ENCODE measurements at places on chromosomes 3 and 15.

DNA sequence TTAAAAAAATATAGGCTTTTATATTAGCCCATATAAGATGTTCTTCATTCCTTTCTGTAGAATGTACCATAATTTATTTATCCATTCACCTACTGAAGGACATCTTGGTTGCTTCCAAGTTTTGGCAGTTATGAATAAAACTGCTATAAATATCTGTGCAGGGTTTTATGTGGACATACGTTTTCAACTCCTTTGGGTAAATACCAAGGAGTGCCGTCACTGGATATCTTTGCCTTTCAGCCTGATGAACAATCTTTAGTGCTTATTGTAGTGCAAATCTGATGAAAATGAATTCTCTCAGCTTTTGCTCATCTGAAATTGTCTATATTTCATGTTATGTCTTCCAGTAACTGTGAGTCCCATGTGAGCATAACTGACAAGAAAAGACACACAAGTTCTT, 26.6 kb upstream of the BLM start:
- no peak for DNase-seq

GRCh38 chr15:54033356-54033860, 55.2 kb downstream of the UNC13C start:
- DNase-seq = no peak

- peak; percentile 41 for DNase-seq
These were observed 817 bp downstream of the CLK3 start for GRCh38 chr15:74616366-74616939.

GRCh38 chr3:60202052-60202726, 1049.1 kb downstream of the FHIT start:
- DNase-seq = no peak

GRCh38 chr15:76866008-76866407, 39.1 kb downstream of the SCAPER start:
- no peak for DNase-seq

DNA sequence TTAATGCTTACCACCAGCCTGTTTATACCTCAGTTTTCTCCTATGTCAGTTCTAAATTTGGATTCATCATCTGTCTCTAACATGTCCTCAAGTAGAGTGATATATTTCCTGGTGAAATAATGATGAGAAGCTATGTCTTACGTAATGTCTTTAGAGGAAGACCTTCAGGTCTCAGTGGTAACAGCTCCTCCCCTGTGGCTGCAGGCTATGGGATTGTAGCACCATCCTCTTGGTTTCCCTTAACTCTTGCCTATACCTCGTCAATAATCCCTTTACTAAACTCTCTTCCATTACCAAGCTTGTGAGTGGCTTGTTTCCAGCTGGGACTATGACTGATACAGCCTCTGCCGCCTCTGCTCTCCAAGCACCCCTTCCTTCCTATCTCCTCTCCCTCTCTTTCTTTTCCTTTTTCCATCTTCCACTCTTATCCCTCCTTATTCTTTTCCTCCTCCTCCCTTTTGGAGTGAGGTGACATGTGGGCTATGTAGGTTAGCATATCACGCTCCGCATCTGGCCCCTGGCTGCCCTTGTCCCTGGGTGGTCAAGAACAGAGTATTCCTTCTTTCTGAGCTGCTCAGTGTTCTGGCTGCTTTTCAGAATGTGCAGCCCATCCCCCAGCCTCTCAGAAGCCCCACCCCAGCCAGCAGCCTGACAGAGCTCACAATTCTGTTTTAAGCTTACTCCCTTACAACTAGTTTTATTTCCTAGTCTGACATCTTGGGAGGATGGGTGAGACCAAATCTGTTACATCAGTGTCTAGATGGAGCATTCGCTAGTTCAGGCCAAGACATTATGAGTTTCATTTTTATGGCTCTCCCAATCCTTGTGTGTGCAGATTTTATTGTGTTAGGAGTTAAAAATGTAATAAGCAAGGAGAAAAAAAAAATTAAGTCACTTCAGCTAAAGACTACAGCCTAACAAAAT, 75.0 kb upstream of the RNU6-1 start:
- DNase-seq = no peak

DNA sequence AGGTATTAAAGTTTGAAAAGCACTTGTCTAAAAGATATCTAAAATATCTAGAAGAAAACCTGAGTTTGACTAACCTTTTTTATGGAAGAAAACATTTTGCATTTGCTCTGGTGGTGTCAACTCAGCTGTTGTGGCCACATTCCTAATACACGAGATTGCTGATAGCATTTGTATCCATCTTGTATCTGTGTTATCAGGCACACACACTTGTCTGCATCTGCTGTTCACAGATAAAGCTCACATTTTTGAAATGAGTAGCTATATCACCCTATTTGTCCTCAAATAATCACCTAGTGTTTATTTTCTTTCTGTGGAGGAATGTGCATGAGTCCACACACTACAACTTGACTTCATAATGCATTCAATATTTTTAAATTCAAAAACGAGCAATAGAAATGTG, 632.3 kb upstream of the NR2F2 start:
- DNase-seq = no peak

DNA sequence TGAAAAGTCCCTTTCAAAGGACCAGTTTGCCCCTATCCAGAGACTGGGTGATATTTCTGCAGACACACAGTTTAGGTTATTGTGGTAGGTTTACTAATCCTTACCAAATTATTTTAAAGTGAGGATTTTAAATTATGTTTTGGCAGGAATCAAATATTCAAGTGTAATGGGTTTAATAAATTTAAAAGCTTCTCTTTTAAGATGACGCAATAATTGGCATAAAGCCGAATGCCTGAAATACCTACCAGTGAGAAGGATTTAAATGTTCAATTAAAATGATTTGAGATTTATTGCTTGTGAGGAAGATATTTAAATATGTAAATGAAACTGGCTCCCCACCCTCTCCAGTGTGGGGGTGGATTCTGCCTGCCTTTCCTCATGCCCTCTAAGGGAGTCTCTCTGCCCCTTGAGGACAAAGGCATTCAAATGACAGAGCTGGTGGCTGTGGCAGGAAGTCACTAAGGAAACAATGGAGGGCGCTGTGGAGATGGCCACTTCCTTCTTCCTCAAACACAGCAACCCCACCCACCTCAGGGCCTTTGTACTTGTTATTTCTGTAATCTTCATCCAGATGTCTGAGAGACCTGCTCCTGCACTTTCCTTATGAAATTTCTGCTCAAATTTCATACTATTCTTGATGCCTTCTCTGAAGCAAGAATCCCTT, 131.7 kb downstream of the TNIK start:
- DNase-seq = no peak

DNA sequence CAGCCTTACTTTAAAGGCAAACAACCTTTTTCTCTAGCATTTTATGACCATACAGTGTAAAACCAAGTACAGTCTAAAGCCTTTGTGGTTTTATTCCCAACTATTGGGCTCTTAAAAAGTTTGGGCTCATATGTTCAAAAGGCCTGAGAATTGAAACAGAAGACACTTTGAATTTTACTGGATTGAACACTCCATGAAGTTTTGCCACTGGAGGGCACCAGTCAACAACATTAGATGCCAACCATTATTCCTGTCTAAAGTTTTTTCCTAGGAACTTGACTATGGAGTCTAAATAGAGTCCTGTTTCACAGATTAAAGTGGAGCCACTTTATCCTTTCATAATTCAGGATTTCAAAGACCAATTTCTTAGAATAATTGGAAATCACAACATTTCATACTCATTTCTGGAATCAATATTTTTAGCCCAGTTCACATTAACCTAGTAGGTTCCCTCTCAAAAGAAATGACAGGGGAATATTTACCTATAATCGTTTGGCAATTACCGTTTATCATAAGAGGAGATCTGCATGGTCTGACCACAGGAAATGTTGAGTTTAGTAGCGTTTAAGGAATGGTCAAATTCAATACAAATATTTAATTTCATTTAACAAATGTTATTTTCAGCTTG, 244.1 kb upstream of the PDZRN3 start:
- no peak for DNase-seq

DNA sequence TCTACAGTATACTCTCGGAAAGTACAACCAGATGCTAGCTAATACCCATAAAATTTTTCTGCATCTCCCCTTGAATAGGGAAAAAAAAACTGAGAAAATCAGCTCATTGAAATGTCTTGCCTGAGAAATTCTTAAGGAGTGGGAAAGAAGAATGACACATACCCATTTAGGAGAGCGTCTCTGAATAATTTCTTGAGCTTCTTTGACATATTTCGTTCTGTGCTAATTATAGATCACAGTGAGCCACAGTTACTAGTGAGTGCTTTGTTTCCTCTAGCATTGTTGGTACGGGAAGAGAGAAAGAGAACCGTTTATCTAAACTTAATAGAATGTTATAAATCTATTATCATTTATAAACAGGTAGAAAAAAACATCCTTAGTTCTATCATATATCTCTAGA, 588.4 kb downstream of the UNC13C start:
- DNase-seq = no peak

DNA sequence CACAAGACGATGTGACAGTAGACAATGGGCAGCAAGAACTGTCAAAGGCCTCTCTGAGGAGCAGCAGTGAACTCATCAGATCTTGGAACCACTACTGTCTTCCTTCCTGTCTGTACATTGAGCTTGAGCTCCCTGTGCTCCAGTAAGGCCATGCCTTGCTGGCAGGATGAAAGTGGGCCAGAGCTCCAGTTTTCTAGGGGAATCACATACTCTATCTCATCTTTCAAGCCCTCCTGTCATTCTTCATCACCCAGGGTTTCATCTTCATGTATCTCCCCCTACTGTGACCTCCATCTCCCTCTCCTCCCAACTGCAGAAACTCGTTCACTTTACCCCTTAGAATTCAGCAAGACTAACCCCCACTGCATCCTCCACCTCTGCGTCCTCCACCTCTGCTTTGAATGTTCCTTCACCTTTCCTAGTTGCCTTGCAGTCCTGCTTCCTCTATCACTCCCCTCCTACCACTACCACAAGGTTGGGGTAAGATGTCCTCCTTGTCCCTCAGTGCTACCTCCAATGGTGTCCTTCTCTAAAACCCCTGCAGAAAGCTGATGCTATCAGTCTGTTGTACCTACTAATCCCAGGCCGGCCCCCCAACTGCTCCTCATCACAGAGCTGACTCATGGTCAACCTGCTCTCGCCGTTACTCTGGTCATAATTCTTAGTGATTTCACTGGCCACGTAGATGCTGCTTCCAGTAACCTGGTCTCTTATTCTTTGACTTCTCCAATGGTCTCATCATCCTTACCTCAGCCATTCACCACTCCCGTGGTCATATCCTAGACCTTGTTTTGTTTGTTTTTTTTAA, 22.3 kb downstream of the NKIRAS1 start:
- no peak for DNase-seq

DNA sequence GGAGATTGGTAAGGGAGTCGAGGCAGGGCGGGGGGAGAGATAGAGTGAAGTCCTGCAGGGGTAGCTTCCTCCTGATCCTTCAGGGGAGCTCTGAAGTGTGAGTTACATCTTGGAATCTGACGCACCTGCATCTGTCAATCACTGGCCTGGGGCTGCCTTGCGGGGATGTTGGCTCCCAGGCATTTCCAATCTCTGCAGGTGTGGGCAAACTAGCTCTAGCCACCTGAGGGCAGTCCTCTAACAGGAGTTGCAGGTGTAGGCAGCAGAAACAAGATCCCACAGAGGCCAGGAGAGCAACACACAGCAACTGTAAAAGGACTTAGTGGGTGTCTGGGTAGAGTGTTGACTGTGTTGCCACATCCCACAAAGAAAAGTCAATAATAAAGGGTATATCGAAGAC, 63.6 kb downstream of the ZNF621 start:
- no peak for DNase-seq
